ENCODE measurements at places on chromosomes 16 and 17.

DNA sequence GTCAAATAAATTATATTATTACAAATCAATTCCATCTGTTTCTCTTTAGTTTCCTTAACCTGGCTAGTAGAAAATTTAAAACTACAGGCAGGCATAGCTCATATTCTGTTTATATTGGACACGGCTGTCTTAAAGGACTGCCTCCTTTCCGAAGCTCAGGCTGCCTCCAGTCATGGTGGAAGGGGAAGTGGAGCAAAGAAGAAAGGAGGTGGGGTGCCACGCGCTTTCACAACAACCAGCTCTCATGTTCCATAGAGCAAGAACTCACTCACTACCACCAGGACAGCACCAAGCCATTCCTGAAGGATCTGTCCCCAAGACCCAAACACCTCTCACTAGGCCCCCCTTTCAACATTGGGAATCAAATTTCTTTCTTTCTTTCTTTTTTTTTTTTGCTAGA lies 149.3 kb upstream of the KCNJ18 start:
- DNase-seq: no peak

- DNase-seq: no peak
These were observed 68.6 kb downstream of the EMP2 start for GRCh38 chr16:10511829-10512228.

- DNase-seq: no peak
These were observed 226.0 kb downstream of the SNX29 start for GRCh38 chr16:12202486-12202885.

GRCh38 chr16:17296431-17296830 lies 174.3 kb downstream of the XYLT1 start:
- DNase-seq: no peak

DNA sequence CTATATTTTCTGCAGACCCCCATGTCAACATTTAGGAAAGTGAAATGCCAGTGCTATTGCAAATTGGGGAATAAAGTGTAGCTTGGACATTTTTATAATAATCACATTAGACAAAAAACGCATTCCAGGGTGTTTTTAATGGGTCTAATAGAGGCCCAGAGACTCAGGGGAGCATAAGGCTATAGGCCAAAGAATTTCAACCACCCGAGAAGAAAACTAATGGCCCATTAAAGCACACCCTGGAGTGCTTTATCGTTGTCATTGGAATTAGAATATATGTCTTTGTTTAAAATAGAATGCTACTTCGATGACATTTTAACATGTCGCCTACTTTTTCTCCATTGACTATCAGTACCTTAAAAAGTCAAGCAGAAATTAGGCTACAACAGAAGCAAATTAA lies 414.1 kb upstream of the CDH8 start:
- DNase-seq: no peak

DNA sequence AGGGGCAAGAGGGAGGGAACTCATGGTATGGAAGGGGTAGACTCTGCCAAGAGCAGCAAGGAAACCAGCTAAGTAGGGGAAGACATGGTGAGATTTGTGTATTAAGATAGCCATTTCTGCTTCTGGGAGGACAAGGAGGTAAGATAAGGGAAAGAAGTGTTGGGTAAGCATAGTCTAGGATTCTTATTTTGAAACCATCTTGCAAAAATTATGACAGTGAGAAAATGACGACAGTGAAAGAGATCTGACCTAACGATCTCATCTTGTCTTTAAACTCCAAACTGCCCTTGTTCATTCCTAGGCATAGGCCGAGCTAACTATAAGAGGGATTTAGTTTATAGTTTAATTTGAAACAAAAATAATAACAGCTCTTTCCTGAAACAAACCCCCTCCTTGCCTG lies 5.6 kb upstream of the RBL2 start:
- DNase-seq: no peak

DNA sequence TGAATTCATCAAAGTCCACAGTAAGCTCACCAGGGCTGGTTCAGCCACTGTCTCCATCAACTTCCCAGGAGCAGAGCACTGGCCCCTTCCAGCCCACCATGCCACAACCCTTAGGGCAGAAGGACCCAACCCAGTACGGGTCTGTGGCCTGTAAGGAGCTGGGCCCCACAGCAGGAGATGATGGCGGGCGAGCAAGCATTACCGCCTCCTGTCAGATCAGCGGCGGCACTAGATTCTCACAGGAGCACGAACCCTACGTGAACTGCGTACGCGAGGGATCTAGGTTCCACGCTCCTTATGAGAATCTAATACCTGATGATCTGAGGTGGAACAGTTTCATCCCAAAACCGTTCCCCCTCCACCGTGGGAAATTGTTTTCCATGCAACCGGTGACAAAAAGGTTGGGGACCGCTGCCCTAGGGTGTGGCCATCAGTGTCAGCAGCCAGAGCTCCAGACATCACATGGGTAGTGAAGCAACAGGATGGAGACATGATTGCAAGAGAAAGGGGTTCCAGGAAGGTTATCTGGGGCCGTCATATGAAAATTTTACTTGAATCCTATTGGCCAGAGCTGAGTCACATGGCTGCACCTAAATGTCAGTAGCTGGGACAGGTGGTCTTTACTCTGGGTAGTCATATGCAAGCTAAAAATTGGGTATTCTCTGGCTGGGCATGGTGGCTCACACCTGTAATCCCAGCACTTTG lies 12.4 kb upstream of the SLC25A19 start:
- DNase-seq: no peak

DNA sequence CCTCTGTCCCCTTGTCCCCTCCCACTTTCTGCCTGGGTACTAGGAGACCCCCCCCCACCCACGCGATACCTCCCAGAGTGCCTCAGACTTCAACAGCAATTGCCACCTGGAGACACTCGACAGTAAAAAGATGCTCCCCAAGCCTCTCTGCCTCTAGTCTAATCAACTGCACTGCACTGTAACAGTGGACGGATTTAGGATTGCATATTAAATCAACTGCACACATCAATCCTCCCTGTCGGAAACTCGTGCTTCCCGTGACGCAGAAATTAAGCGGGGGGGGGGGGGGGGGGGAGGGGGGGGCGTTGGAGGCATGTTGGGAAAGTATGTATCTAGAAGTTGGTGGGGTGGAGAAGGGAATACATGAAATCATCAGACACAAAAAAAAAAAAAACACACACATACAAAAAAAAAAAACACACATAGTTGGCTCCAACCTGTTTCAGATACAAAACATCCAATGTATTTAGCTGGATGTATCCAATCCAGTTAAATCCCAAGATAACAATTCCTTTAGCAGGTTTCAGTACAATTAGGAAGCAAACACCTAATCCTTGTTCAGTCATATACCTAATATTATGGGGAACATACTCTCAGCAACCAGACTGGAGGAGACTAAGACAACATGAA lies 29.7 kb downstream of the FAM222B start:
- DNase-seq: no peak

DNA sequence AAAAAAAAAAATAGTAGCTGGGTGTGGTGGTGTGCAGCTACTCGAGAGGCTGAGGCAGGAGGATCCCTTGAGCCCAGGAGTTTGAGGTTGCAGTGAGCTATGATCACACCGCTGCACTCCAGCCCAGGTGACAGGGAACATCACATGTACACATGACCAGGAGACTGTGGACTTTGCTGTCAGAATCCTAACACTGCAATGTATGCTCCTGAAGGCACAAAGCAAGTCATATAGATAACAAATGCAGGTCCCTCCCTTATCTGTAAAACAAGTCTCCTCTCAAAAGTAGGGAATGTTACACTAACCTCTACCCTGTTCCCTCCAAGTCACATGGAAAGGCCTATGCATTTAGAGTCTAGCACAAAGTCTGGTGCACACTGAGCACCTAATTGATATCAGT lies 48.5 kb downstream of the ARHGAP17 start:
- no peak for DNase-seq

GRCh38 chr16:24996301-24996700 lies 18.9 kb downstream of the ARHGAP17 start:
- DNase-seq: no peak

- no peak for DNase-seq
These were observed 25.0 kb downstream of the PPL start for GRCh38 chr16:4911970-4912386.

- DNase-seq: no peak
These were observed 1329.9 kb upstream of the GOT2 start for GRCh38 chr16:60064026-60064425.

- no peak for DNase-seq
These were observed 3.8 kb upstream of the DEF8 start for GRCh38 chr16:89944773-89945172.

- peak; percentile 67 for DNase-seq
These were observed 789 bp downstream of the ITPRIPL2 start for GRCh38 chr16:19114359-19115147.

DNA sequence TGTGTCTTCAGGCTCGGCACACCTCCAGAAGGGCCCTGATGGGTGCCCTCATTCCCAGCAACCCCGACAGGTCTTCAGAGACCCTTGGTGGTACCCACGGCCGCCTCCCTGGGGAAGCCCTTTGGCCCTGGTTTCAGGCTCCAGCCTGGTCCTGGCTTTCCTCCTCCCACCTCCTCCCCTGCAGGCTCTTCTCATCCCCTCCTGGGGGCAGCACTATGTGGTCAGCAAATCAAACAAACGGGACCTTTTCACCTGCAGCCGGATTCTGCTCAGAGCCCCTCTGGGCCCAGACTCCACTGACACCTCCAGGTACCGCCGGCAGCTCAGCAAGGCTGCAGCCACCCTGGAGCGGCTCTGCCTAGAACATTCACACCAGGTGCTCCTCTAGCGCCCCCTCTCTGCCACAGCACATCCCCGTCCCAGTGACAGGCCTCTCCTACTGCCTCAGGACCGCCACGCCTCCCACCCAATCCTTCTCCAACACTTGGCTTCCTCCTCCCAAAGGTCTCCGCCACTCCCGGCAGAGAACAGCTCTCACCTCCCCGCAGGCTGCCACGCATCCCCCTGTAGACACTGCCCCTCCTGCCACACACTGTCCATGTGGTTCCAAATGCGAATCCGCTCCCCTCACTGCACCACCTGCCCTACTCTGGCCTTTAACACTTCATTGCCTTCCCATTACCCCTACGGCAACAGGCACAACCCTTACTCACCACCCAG lies 12.0 kb downstream of the CORO7 start:
- DNase-seq: no peak

DNA sequence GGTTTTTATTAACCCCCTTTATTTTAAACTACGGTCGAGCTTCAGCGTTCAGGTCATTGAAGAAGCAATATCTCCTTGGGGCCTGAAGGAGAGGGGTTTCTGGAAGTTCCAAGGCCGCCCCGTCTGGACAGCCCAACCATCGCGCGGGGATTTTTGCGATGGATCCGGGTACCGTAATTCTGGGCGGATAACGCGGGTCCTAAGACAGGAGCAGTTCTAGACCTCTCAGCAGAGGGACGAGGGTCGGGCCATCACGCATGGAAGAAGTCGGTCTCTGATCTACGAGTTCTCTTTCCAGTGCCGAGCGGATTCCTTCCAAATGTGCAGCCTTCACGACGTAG lies 3.6 kb downstream of the BORCS6 start:
- DNase-seq: no peak

- DNase-seq: no peak
These were observed 3.5 kb downstream of the TMEM132E start for GRCh38 chr17:34582901-34583245.

- no peak for DNase-seq
These were observed 26.9 kb downstream of the OR3A1 start for GRCh38 chr17:3271072-3271848.

DNA sequence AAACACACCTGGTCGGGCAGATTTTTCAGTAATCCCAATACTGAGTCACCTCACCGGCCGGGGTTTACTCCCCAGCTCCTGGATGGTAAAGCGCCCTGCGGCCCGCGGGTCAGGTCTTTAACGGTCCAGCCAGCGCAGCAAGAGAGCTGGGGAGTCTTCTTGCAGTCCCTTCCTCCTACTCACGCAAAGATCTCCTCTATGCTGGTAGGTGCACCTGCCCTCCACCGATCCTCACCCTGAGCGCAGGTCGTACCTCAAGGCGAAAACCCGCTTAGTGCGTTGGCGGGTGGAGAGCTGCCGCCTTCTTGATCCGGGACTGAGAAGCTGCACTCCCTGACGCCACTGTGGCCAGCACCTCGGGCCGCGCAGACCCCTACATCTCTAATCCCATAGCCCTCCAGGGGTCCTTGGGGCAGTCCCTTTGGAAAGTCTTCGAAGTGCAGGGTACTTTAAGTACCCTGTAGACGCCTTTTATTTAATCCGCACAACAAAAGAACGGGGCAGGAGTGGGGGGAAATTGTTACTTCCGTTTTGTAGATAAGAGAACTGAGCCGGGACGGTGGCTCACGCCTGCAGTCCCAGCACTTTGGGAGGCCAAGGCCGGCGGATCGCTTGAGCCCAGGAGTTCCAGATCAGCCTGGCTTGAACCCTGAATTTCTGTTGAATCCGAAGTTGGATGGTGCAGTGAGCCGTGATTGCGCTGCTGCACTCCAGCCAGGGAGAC lies 10.4 kb upstream of the HOXB13 start:
- DNase-seq: no peak

DNA sequence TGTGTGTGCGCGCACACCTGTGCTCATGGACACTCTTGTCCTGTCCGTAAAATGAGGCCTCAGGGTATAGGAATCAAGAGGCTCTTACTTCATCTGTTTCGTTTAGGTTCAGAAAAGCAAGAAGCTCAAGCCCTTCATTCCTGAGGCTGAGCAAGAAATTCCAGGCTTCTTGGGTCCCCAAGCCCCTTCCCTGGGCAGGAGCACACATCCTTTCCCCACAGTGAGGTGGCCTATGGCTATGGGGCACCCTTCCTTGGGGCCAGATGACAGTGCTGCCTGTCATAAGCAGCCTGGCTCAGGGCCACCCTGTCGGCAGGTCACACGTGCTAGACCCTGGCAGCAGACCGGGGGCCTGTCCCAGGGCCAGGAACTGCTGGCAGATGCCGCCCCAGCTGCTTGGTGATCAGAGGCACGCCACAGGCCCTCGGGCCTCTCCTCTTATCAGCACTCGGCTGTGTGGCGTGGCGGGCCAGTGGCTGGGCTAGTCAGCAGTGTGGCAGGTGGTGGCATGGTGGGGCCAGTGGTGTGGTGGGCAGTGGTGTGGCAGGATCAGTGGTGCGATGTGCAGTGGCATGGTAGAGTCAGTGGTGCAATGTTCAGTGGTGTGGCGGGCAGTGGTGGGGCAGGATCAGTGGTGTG lies 50.2 kb downstream of the NKD1 start:
- no peak for DNase-seq

DNA sequence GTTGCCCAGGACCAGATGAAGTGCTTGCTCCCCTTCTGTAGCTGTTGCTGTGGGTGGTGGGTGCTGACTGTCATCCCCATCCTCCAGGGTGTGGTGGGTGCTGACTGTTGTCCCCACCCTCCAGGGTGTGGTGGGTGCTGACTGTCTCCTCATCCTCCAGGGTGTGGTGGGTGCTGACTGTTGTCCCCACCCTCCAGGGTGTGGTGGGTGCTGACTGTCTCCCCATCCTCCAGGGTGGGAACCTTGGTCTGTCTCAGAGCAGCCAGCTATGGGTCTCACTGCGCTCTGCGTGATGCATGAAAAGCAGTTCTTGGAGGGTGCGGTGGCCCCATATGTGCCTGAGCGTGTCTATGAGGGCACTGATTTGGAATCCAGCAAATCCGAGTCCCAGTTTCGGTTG lies 163.8 kb downstream of the RPTOR start:
- no peak for DNase-seq

DNA sequence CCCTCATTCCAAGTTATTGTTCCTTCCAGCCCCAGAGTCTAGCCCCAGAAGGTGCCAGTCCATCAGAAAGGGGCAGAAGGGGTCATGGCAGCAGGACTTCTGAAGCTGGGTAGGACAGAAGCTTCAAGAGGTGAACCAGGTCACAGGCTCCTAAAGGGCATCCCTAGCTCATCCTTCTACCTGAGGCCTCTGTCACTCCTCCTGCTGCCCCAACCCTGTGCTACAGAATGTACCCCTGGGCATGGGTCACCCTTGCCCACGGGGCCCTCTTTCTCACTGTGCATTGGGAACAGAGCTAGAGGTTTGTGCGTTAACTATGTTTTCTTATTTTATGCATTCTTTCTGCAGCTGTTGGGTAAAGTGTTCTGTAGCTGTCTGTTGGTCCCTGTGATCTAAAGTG lies 46.5 kb downstream of the DNAH17 start:
- no peak for DNase-seq
